Fibroblast of skin of scalp (primary cell): ENCODE measurements at places on chromosomes 6 and 20.

DNA sequence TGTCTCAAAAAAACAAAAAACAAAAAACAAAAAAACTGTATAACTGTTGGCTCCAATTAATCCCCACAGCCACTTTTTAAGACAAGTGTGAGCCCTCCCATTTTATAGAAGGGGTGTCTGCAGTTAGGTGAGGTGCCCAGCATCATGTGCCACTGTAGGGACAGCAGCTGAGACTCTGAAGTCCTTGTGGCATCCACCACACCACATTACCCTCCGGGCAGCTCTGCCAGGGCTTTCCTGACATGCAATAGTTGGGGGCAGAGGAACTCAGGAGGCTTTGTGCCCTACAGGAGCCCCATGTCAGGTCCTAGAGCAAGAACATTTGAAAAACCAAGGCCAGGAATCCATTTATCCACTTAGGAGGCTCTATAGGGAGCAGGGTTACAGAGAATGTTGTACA, 17.3 kb downstream of the PKIG start:
- no peak for DNase-seq

GRCh38 chr6:7389162-7389450, 436 bp downstream of the CAGE1 start:
- DNase-seq: no peak

DNA sequence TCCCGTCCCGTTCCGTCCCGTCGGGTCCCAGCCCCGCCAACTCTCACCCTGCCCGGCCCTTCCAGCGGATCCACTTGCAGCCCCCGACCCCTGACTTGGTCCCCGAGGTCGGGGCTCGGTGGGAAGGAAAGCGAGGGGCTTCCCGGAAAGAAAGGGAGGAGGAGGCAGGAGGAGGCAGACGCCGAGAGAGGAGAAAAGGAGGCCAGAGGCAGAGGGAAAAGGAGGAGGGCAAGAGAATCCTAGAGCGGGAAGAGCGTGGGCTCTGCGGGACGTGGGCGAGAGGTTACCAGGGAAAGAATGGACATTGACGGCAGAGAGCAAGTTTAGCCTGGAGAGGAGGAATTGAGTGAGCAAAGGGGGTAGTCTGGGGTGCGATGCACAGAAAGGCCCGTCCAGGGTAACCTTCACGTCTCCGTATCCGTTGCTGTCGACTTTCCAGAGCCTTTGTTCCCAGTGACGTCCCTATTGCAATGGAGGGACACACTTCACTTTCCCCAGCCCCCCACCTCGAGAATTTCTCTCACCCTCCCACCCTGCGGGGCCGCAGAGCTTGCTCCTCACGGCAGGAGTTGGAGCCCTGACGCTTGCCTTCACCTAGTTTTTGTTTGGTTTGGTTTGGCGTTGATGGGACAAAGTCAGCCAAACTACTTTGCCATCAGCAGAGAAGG, 477 bp upstream of the MOXD1 start:
- no peak for DNase-seq

DNA sequence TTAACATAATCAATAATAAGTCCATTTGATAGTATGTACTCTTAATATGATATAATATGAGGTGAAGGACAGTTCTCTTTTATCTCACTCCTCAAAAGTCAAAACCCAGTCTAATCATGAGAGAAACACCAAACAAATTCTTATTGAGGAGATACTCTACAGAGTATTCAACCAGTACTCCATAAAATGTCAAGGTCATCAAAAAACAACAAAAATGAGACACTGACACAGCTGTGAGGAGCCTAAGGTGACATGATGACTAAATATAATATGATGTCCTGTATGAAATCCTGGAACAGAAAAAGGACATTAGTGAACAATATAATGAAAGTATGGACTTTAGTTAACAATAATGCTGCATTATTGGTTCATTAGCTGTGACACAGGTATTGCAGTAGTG, 675.1 kb downstream of the HTR1B start:
- DNase-seq: no peak

DNA sequence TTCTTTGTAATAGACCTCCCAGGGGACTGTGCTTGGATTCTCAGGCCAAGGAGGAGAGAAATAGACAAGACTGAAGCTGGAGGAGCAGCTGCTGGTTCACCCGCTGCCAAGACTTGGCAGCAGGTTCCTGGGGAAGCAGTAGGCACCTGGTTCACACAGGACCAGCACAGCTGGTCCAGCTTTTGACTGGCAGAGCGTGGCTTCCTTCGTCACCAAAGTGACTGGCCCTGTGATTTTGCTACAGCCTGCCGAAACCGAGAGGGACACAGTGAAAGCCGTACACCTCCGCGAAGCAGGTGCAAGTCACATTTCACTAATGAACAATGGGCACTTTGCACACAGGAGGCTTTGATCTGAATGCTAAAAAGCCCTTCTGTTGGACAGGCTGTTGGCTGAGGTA, 199.0 kb downstream of the RNF144B start:
- no peak for DNase-seq

DNA sequence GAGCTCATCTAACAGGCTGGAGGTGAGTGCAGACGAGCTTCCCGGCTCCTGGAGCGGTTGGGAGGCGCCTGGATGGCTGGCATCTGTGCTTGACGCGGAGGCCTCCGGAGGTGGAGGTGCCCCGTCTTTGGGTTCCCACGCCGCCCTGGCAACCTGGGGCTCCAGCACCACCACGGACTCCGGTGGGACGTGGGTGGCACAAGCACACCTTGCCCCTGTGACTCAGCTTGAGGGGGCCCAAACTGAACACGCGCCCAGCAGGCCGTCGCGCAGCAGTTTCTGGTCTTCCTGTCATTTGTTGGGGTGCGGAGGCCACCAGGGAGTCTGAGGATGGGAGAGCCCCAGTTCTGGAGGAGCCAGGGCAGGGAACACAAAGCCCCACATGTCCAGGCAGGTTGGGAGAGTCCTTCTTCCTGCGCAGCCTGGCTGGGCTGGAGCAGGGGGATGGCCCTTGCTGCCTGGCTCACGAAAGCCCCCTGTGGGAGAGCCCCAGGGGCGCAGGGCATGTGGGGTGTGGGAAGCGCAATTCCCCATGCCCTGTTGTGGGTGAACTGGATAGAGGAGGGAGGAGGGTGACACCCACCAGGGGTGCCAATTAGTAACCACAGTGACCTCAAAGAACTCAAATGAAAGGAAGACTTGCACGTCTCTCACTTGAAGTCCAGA, 1378.6 kb upstream of the DEFB115 start:
- no peak for DNase-seq

GRCh38 chr6:89580997-89581666, 57.4 kb downstream of the LYRM2 start:
- DNase-seq: no peak

GRCh38 chr6:69848552-69848951, 17.8 kb upstream of the COL19A1 start:
- no peak for DNase-seq

DNA sequence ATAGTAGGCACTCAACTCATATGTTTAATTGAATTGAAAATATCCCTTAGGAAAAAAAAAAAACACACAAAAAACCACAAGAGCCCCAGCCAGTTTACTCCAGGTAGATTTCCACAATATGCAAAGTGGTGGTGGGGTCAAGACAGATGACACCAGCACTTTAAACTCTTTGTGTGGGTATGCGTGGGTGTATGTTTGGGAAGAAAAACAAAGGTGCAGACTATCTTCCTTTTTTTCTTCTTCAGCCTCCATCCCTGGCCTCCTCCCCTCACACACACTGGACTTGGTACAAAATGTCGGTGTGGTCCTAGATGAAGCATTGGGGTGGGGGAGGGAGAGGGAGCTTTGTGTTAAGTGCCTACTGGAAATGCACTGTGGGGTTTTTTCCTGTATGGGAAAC, 42.2 kb upstream of the CDKAL1 start:
- DNase-seq: no peak
